ENCODE measurements at places on chromosomes 16 and 17.
A peak's percentile ranks its signal among the peaks of the same experiment; 100 is the strongest.

- DNase-seq, result no peak
These were observed 48.0 kb upstream of the CDYL2 start for GRCh38 chr16:80852261-80852872.

- DNase-seq, result no peak
These were observed 61.5 kb upstream of the BCAR1 start for GRCh38 chr16:75312875-75313274.

- no peak for DNase-seq
These were observed 5.0 kb upstream of the CETP start for GRCh38 chr16:56956756-56957155.

DNA sequence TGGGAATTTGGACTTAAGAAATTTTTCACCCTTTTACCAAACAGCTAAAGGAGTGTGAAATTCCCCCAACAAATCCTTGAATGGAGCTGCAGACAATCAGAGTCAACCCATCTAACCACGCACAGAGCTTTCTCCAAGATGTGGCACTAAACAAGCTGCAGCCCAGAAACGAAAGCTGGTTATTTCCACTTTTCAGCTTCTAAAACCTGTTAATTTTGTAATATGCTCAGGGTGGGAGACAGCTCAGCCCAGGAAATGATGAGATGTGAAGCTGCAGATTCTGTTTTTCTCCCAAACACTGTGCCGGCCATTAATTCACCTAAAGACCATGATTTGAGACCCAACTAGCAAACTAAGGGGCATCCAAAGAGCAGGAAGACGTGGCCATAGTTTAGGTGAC, 33.2 kb upstream of the ABR start:
- DNase-seq, result no peak

DNA sequence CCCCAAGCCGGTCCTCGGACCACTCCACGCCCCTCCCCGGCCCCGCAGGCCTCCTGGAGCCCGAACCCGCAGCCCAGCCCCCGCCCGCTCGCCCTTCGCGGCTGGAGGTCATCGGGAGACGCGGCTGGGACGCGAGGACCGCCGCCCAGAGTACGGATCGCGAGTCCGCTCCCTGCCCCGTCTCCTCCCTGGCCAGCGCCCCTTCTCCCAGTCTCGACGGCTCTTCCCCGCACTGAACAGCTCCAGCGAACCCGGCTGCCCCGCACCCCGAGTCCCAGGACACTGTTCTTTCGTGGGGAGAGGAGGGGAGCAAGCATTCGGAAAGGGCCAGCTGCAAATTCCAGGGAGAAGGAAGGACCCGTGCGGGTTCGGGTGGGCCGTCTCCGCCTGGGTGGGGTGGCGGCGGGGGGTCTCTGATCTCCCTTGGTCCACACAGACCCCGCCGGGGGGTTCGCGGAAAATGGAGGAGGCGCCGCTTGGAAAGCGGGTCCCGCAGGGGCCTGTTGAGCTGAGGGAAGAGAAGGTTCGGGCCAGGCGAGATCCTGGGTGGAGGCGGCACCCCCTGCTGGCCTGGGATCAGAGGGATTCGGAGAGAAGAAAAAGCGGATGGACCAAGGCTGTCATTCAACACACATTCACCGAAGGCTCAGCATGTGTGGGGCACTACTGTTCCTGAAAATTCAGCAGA, 632 bp upstream of the RTN4RL1 start:
- DNase-seq, result peak; percentile 78

DNA sequence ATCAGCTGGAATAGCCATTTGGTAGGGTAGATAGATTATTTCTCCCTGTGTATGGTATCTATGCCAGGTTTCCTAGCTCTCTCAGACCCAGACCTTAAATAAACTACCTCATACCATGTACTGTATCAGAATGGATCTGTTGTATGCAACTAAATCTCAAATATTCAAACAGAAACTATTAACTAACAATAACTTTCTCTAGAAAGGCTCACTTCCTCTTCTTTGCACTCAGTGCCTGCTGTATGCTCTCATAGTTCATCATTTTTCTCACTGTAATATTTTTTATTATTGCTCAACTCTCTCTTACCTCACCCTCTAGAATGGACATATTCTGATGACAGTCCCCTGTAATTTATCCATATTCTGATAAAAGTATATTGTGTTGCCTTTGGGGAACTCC, 182.4 kb downstream of the TOX3 start:
- DNase-seq, result no peak

GRCh38 chr17:16442141-16442540, 26.8 kb downstream of the TRPV2 start:
- DNase-seq, result no peak

- no peak for DNase-seq
These were observed 74.2 kb upstream of the MARCHF10 start for GRCh38 chr17:62882284-62882683.

- no peak for DNase-seq
These were observed 464.4 kb downstream of the CDH11 start for GRCh38 chr16:64657316-64658011.

- DNase-seq, result no peak
These were observed 10.5 kb upstream of the TSPOAP1 start for GRCh38 chr17:58338841-58339754.

GRCh38 chr17:31843070-31843745, 15.8 kb downstream of the COPRS start:
- peak; percentile 82 for DNase-seq

GRCh38 chr17:63425483-63425882, 20.6 kb downstream of the CYB561 start:
- peak; percentile 86 for DNase-seq

GRCh38 chr17:72176951-72177660, 56.3 kb downstream of the SOX9 start:
- peak; percentile 33 for DNase-seq

- DNase-seq, result peak; percentile 76
These were observed 149.6 kb downstream of the SOX9 start for GRCh38 chr17:72270273-72270924.

Measured in right forelimb (tissue), 1 donor.